GM12891 (cell line): ENCODE measurements at places on chromosomes 11 and 22.

DNA sequence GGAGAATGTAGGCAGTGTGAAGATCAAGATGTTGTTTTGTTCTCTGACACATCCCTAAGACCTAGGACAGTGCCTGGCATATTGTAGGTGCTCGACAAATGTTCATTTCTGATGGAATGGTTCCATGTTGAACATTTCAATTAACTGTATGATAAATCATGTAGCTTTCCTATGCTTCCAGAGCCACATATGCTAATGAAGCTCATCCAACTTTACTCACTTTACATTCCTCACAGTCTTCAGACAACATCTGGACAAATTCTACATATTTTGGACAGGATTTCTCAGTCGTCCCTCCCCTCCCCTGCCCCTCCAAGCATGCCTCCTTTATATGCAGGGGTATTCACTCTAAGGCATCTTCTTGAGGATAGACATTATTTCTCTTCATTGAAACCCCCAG, 177.9 kb downstream of the BLID start:
- no peak for DNase-seq

GRCh38 chr11:1071571-1072115, 3.0 kb upstream of the MUC2 start:
- no peak for DNase-seq

DNA sequence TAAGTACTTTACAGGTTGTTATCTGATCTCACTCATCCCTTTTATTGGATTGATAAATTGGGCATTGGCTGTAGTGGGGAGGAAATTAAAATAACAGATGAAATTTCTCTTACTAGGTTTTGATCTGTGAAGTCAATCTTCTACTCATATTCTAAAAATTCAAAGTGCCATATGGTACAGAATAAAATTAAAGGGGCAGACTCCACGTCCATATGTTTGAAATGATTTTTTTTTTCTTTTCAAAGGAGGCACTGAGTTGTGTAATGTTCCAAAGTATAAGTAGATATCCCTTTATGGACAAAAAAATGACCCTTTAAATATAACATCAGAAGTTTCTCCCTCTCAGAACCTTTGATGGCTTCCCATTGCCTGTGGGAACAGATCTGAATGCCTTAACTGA, 207.4 kb downstream of the DBX1 start:
- no peak for DNase-seq

DNA sequence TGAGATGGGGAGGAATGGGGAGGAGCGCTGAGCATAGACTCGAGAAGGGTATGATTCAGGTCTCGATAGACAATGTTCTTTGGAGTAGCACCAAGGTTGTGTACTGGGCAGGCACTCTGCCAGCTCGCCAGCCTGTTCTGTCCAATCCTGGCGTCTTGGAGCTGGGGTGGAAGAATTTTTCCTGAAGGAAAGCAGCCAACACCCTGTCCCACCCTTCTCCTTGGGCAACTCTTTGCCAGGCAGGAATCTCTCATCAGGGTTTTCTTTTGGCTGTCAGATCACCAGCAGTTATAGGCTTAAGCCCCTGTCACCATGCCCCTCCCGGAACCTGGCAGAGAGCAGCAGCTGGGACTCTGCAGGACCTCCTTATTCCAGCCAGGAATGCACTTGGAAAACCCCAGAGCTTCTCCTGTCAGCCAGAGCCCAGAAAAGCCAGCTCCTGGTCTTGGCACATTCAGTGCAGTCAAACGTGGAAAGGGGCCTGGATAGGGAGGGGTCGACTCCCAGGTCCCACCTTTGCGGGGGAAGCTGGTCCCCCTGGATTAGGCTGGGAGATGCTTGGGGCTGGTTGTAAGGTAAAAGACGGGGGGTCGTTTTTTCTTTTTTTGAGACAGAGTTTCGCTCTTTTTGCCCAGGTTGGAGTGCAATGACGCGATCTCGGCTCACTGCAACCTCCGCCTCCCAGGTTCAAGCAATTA, 14.4 kb upstream of the SPTBN2 start:
- DNase-seq = no peak

DNA sequence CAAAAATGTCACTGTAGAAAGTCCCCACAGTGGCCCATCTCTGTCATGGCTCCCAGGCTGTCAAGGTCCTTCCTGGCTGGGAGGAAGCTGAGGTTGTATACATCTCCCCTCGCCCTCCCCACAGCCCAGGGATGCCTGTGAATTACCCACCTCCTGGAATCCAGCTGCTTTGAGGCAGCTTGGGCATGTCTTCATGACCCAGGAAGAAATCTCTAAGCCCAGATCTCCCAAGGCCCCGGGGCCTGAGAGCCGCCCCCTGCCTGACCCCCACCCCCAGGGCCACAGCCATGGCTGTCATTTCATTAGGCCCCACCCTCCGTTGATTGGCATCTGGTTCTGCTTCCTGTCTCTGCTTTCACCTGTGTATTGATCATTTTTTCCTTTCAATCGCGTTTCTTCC, 207.5 kb downstream of the TBC1D22A start:
- DNase-seq = no peak

DNA sequence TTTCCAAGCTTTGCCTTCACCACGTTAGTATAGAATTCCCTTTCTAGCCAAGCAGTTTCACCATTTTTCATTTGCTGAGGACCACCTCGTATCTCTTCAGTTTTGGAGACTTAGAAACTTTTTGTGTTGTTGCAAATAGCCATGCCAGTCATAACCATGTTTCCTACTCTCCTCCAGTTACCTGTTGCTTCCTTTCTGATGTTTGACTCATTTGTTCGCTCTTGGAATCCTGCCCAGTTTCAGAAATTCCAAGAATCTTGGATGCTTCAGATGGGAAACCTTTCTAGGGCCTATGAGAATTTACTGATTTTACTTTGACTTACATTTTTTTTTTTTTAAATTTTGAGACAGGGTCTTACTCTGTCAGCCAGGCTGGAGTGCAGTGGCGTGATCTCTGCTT, 65.4 kb downstream of the PPP6R3 start:
- no peak for DNase-seq

- DNase-seq = no peak
Measured at GRCh38 chr11:2954263-2954662, 25.0 kb upstream of the PHLDA2 start.

- no peak for DNase-seq
Measured at GRCh38 chr11:100903284-100903683, 216.2 kb downstream of the ARHGAP42 start.

- no peak for DNase-seq
Measured at GRCh38 chr11:45022294-45023064, 71.8 kb upstream of the TP53I11 start.
